ENCODE measurements at places on chromosomes 5 and 9.

- DNase-seq: no peak
Measured at GRCh38 chr5:64800926-64801325, 32.2 kb downstream of the CWC27 start.

DNA sequence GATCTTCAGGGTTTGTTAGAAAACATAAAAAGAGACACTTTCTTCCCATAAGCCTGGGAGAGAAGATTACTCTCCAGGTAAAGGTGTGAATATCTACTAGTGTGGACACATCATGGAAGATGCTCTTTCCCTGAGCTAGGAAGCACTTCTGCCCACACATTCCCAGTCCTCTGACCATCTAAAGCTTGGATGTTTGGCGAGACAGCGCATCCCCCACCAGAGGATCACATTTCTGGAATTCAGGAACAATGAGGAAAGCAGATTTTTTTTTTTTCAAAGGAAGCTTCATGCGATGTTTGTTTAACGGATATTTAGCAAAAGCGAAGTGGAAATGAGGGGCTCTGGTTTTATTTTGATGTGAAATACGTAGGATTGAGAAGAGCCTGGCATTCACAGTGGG is 6.2 kb downstream of the SVEP1 start:
- DNase-seq: no peak

DNA sequence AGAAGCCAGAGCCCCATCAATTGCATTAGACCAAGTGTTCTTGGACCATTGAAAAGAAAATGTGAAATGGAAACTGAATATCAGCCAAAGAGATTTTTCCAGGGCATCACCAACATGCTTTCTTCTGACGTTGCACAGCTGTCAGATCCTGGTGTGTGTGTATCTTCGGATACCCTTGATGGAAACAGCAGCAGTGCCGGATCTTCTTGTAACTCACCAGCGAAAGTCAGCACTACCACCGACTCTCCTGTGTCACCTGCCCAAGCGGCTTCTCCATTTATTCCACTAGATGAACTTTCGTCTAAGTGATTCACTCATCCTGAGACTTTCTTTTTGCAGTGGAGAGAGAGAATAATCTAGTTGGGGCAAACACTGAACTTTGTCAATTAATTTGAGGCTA is 75.7 kb downstream of the PIP5K1B start:
- DNase-seq: no peak

DNA sequence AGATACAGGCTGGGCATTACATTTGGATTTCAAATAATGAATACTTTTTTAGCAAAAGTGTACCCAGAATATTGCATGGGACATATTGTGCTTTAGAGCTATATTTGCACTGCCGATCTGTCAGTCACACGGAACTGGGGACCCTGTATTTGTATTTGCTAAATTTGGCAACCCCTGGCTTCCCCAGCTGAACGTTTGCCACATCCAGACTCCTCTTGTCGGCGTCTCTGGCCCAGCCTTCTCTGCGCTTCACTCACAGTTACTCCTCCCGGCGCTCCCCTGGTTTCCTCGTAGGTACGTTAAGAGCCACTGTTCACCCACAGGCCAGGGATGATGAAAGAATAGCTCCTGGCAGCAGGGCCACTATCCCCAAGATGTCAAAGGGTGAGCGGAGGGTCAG is 58.7 kb downstream of the NSUN2 start:
- DNase-seq: no peak

DNA sequence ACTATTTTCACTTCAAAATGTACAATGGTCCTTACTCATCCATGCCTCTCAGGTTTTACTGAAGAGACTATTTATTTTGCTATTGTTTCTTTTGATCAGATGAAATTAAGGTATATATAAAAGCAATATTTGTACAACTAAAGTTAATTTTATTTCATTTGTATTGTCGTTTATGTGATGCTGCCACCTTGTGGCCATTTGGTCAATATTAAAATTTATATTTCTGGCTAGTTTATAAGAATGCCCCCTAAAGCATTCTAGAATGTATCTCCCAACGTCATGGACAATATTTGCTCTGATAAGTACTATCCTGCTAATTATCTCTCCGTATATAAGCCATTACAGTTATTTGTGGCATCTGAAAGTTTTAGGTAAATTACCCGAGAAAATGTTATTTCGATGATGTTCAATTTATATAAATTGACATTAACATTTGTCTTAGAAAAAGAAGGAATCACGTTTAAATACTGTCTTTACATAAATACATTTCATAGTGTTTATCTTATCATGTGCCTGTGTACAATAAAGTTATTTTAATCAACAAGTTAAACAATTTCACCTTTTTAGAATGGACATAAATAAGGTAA is 680.0 kb downstream of the TAF11L14 start:
- no peak for DNase-seq

DNA sequence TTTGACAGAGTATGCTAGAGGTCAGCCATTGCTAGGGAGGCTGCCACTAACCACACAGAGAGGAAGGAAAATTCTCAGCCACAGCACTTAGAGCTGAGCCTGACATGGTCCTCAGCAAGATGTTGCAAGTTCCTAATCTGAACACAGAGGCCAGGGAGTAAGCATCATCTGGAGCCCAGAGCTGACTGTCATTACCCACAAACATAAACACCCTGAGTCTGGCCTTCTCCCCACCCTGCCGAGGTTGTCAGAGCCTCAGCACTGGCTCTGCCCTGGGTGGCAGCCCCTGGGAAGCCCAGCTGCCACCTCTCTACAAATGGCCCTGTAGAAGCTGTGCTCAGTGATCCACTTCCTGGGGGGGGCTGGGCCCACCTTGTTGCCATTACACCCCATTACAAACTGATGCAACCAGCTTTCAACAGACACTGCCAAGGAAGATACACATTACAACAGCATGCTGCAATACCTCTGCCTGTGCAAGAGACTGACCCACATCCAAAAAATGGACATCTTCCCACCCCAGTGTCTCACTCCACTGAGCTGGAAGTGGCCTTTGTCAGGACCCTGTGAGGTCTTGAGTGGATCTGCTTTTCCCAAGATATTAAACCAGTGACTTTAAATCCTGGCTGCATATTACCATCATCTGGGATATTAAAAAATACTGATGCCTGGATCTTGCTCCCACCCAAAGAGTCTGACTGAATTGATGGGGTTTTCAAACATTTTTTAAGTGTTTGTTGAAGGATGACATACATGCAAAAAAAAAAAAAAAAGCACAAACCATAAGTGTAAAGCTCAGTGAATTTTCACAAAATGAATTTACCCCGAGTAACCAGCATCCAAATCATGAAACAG is 33.0 kb downstream of the IRF1 start:
- DNase-seq: no peak

All from activated T-helper 1 cell treated with anti-CD3 and anti-CD28 coated beads, Interleukin-2, amount 50 U/mL, for 16 hours (primary cell).